ENCODE measurements at places on chromosomes 1 and 21. TPM values are rescaled to one million over a fixed set of nuclear protein-coding genes. Genes with fewer than 3 reads are reported as not detected.

- DNase-seq, result no peak
- no peaks in the 10 kb centered on the region for H3K27me3 ChIP-seq
- H3K4me3 ChIP-seq, result no peak overlapping the region
- H3K27ac ChIP-seq, result no peak overlapping the region
Observed at GRCh38 chr1:60832367-60832766, 250.0 kb upstream of the NFIA start.

GRCh38 chr1:111988743-111989453, 570 bp downstream of the KCND3 start:
- H3K4me3 ChIP-seq, result no peak overlapping the region
- no peaks in the 10 kb centered on the region for H3K36me3 ChIP-seq
- H3K27ac ChIP-seq, result no peak overlapping the region

DNA sequence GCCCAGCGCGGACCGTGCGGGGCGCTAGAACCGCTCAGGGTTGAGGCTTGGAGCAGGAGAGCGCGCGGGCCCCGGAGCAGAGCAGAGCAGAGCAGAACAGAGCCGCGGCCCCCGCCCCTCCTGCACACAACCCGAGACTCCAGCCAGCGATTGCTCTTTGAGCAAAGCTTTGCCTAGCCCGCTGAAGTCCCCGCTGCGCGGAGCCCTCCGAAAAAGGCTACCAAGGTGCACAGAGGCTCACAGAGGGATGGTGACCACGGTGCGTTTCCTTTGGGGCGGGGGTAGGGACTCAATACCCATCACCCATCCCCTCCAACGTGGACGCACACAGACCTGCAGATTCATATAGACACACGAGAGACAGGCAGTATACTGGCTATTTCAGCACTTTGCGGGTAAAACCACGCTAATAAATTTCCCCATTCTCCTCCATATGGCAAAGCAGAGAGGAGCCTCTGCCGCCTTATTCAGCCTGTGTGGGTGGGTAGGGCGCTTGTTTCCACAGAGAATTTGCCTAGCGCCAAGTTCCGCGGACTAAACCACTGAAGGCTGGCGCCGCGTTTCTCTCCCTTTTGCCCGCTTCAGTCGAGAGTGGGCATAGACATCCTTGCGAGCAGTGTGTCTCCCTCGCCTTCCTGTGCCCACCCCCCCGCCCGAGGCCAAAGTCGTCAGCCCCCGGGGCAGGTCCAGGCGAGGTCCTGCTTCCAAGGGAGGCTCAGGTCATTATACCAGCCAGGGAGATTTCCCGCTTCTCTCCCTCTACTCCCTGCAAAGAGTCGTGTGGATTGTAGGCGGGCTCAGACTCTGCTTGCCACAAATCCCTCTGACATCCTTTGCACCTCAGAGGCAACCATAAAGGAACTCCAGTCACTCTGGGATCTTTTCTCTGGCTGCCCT, 8.5 kb downstream of the HLX start:
- H3K27ac ChIP-seq, result no peak overlapping the region
- H3K4me3 ChIP-seq, result no peak overlapping the region
- no peaks in the 10 kb centered on the region for H3K36me3 ChIP-seq

GRCh38 chr1:3530086-3530925, 75.8 kb downstream of the ARHGEF16 start:
- H3K4me3 ChIP-seq, result peak overlapping the region; percentile 45
- H3K36me3 ChIP-seq, result no peaks in the 10 kb centered on the region
- peaks cover 3% of the 10 kb centered on the region for H3K4me1 ChIP-seq
- no peak for DNase-seq
- H3K27me3 ChIP-seq, result no peaks in the 10 kb centered on the region
- no peak overlapping the region for H3K27ac ChIP-seq

- DNase-seq, result no peak
- H3K4me1 ChIP-seq, result peaks cover 4% of the 10 kb centered on the region
- no peaks in the 10 kb centered on the region for H3K27me3 ChIP-seq
- no peaks in the 10 kb centered on the region for H3K36me3 ChIP-seq
Observed at GRCh38 chr1:110570307-110570706, 35.9 kb downstream of the KCNA2 start.

DNA sequence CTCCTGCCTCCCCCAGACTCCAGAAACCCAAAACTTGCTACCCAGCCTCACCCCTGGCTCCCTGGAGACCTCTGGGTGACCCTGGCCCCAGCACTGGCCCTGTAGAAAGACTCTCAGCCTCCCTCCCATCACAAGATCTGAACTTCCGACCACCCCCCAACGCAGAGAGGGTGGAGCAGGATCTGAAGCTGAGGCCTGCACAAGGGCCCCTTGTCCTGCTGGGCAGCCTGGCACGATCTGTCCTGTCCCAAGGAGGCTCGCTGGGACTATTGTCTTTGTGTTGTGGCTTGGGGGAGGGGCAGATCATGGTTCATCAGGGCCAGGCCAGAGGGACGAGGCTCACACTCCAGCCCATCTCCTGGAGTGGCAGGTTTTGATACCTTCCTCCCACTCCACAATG, 20.0 kb downstream of the PHLDA3 start:
- no peak for DNase-seq
- no peaks in the 10 kb centered on the region for H3K27me3 ChIP-seq
- no peak overlapping the region for H3K27ac ChIP-seq
- H3K4me3 ChIP-seq, result no peak overlapping the region
- H3K4me1 ChIP-seq, result peaks cover 29% of the 10 kb centered on the region
- H3K36me3 ChIP-seq, result no peaks in the 10 kb centered on the region

DNA sequence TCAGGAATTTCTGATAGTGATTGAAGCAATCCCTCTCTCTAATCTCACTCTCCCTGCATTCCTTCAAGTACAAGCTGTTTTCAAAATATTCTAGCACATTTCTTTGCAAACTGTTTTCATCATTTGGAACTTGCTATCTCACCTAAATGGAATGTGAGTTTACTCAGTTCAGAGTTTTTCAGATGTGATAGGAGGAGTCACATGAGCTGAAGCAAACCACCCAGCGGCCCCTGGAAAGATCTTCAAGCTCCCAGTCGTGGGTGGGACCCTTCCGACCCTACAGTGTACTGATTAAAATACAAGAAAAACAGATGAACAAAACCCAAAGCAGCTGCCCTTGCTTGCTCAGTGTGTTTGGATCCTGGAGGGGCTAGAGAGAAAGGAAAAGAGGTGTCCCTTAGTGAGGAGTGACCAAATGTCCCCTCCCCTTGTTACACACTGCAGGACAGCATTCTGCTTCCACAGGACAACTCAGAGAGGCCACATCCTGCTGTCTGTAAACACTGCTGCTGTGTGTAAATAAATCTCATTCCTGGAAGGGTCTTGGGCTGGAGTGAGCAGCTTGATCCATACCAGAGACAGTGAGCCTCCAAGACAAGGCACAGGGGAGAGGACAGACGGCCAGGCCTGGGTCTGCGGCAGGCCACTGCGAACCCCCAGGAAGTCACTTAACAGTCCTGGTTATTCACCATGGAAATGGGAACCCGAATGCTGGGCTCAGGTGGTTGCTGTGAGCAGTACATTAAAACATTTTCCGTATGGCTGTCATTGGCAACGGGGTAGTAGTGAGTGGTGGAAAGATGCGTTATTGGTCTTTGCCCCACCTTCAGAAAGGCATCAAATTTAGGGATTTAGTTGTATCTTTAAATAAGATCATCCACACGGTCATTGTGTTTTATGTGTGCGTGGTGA, 229.2 kb downstream of the RHOU start:
- H3K4me1 ChIP-seq, result no peaks in the 10 kb centered on the region
- no peaks in the 10 kb centered on the region for H3K27me3 ChIP-seq
- H3K36me3 ChIP-seq, result no peaks in the 10 kb centered on the region
- H3K27ac ChIP-seq, result no peak overlapping the region
- no peak for DNase-seq

GRCh38 chr1:154557939-154558719, at the start of gene UBE2Q1:
Gene UBE2Q1 (minus strand): TSS chr1:154558662. CDS start chr1:154558553, 109 bp downstream.
- peak; percentile 77 for DNase-seq
- peaks cover 25% of the 10 kb centered on the region for H3K36me3 ChIP-seq
- H3K4me3 ChIP-seq, result peak within 1 kb of the TSS; percentile 97
- peak within 1 kb of the TSS; percentile 62 for H3K27ac ChIP-seq

DNA sequence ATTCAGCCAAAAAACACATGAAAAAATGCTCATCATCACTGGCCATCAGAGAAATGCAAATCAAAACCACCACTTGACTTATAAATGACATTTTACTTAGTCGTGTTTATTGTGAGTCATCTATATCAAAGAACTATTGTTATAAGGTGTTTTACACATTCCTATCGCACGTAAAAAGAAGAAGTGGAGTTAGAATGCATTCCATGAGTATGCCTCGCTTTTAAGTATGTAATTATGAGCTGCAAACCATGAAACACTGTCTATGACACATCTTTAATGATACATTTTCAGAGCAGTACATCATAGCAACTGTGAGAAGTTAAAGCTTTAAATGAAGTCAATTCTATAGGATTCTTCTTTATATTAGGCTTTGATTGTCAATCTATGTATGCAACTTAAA, 614.3 kb upstream of the ADAMTS5 start:
- H3K27me3 ChIP-seq, result no peaks in the 10 kb centered on the region
- H3K4me1 ChIP-seq, result no peaks in the 10 kb centered on the region
- no peak overlapping the region for H3K4me3 ChIP-seq
- no peak for DNase-seq
- no peaks in the 10 kb centered on the region for H3K36me3 ChIP-seq

GRCh38 chr1:198678901-198679329, 40.1 kb downstream of the PTPRC start:
- peak; percentile 98 for DNase-seq
- H3K27ac ChIP-seq, result peak overlapping the region; percentile 99
- H3K27me3 ChIP-seq, result no peaks in the 10 kb centered on the region
- peak overlapping the region; percentile 28 for H3K4me3 ChIP-seq
- H3K4me1 ChIP-seq, result peaks cover 100% of the 10 kb centered on the region
- peaks cover 11% of the 10 kb centered on the region for H3K36me3 ChIP-seq

GRCh38 chr1:19698181-19698580, 33.5 kb downstream of the HTR6 start:
- H3K4me3 ChIP-seq, result no peak overlapping the region
- no peaks in the 10 kb centered on the region for H3K27me3 ChIP-seq
- no peak overlapping the region for H3K27ac ChIP-seq
- H3K4me1 ChIP-seq, result peaks cover 8% of the 10 kb centered on the region

- no peaks in the 10 kb centered on the region for H3K27me3 ChIP-seq
- no peaks in the 10 kb centered on the region for H3K36me3 ChIP-seq
- no peak overlapping the region for H3K27ac ChIP-seq
- no peak overlapping the region for H3K4me3 ChIP-seq
- no peak for DNase-seq
Observed at GRCh38 chr1:7107109-7107830, 322.0 kb downstream of the CAMTA1 start.

DNA sequence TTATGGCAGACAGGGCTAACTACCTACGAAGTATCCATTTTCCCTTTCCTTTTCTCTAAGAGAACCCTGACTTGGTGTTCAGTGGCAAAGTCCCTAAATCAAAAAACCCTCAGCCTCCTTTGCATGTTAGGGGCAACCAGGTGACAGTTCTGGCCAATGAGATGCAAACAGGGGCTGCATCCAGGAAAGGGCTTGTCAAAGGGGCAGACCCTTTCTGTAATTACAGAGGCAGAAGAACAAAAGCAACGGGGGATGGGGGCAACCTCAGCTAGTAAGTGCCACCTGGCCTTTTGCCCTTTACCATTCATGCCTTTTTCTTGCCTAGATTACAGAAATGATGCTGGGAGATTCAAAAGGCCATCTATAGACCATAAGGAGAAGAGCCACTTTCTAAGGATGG, 34.4 kb downstream of the GLUL start:
- no peak overlapping the region for H3K27ac ChIP-seq
- no peaks in the 10 kb centered on the region for H3K36me3 ChIP-seq
- no peaks in the 10 kb centered on the region for H3K27me3 ChIP-seq
- no peak for DNase-seq
- no peak overlapping the region for H3K4me3 ChIP-seq

GRCh38 chr21:19011451-19011850, 607.9 kb upstream of the TMPRSS15 start:
- no peak overlapping the region for H3K27ac ChIP-seq
- no peaks in the 10 kb centered on the region for H3K36me3 ChIP-seq
- DNase-seq, result no peak
- no peaks in the 10 kb centered on the region for H3K4me1 ChIP-seq

VCAM1 gene
- total RNA-seq, result not detected

DNA sequence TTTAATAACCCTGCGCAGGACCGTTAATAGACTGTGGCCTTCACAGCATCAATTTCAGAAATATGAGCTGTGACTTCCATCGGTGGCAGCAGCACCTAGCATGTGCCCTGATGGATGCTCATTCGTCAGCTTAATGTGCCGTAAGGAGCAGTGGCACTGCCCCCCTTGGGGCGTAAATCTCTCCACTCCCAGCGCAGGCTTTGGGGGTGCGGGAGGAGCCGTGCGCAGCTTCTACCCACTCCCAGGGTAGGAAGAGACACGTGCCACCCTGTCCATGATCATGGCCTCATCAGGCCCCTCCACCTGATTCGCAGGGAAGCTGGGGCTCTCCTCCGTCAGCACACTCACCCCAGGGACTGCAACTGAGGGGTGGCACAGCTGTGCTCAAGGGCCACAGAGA, 149.5 kb downstream of the NPHP4 start:
- H3K36me3 ChIP-seq, result no peaks in the 10 kb centered on the region
- H3K27me3 ChIP-seq, result no peaks in the 10 kb centered on the region
- DNase-seq, result no peak

- H3K27me3 ChIP-seq, result no peaks in the 10 kb centered on the region
- H3K36me3 ChIP-seq, result no peaks in the 10 kb centered on the region
- no peak for DNase-seq
- no peak overlapping the region for H3K4me3 ChIP-seq
- H3K4me1 ChIP-seq, result no peaks in the 10 kb centered on the region
Observed at GRCh38 chr21:41660748-41661147, 106.1 kb downstream of the RIPK4 start.

BATF3 gene
- total RNA-seq, result 4.4 TPM

DNA sequence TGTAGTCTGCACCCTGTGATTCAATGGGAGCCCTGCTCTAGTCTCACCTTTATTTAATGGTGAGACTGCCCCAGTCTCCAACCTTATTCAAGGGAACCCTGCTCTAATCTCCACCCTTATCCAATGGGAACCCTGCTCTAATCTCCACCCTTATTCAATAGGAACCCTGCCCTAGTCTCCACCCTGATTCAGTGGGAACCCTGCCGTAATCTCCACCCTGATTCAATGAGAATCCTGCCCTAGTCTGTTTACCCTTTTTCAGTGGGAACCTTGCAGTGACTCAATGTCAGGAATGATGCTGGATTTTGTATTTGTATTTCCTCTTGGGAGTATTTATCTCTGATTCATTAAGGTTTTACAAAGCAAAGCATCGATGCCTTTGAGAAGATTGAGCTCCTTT, 39.5 kb downstream of the TRPM2 start:
- H3K4me1 ChIP-seq, result no peaks in the 10 kb centered on the region
- no peak overlapping the region for H3K4me3 ChIP-seq
- peak; percentile 2 for DNase-seq
- no peak overlapping the region for H3K27ac ChIP-seq
- no peaks in the 10 kb centered on the region for H3K27me3 ChIP-seq
